Activated T-cell treated with anti-CD3 and anti-CD28 coated beads for 48 hours (primary cell): ENCODE measurements at places on chromosomes 2 and 18.
A peak's percentile ranks its signal among the peaks of the same experiment; 100 is the strongest.

- no peak for DNase-seq
Observed at GRCh38 chr2:121137571-121137970, 147.4 kb downstream of the TFCP2L1 start.

DNA sequence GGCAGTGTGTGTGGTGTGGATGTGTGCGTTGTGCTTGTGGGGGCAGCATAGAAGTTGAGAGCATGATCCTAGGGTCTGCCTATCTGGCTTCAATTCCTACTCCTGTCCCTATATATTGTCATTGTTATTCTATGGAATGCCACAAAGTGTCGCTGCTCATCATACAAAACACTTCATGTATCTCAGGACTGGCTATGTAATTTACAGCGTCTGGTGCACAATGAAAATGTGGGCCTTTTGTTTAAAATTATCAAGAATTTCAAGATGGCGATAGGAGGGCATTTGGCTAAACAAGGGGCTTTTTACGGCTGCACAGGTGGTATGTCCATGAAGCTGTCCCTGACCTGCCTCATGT, 3.4 kb downstream of the SERPINB2 start:
- DNase-seq: no peak

- DNase-seq: peak; percentile 53
Observed at GRCh38 chr2:2057125-2057721, 273.9 kb downstream of the MYT1L start.

DNA sequence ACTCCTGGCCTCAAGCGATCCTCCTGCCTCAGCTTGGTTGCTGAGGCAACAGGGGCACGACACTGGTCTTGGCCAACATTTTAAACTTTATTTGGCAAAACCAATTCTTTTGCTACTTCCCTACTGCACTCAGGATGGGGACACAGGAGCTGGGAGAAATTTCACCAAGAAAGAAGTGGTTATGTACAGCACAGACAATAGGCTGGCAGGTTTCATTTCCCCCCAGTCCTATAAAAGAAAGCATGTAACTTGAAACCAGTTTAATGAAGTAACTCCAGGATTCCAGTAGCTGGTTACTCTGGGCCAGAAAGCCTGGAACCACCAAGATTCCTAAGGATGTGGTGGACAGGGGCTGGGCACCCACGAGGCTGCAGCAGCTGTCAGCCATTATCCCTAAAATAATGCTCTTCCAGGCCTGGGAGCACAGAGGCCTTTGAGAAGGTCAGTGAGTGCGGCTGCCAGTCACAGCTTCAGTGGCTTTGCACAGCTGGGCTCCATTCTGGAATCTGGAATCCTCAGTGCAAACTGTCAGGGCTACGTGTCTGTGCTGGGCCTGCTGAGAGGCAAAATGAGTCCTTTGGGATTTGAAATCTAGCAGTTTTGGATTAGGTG, 142.3 kb upstream of the ITGA6 start:
- DNase-seq: no peak

GRCh38 chr18:13660510-13660909, 65.8 kb downstream of the FAM210A start:
- DNase-seq: no peak

DNA sequence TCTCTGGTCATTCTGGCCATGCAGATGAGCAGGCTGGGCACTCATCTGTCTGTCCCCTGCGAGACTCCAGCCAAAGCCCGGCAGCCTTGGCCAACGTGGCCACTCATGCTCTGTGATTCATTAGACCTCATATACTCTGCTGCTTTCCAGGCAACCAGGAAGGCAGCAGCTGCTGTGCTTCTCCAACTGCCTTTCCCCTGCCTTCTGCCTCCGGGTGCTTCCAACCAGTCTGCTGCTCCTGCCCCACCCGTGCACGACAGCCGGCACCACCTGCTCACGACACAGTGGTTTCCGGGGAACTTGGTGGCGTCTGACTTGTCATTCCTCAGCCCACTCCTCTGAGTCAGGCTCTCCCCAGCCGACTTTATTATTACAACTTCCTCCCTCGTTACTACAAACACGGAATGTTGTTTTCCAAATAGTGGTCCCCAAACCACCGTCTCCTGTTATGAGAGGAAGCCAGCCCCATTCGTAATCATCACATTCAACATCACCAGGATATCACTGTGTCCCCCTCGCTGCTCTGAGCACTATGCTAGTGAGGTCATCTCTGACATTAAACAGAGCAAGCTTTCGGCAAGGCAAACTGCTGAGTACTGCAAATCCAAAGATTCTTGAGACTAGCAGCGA, 392.4 kb downstream of the ALK start:
- DNase-seq: peak; percentile 35

DNA sequence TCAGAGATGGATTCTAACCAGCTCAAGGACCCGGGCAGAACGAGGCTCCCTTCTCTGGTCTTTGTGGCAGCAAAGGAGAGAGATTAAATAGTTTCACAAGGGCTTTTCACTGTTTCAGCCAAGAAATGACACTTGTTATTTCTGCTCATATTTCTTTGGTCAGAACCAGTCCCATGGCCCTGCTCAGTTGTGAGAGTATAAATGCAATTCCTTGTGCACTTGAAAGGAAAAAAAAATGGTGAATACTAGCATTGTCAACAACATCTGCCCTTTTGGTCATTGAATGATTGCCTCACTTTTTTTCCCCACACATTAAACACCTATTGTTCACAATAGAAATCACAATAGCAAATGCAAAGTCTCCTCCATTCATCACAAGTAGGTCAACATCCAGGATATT, 104.4 kb downstream of the RDH14 start:
- DNase-seq: no peak

GRCh38 chr18:39481281-39481680, 1915.7 kb upstream of the CELF4 start:
- DNase-seq: no peak

DNA sequence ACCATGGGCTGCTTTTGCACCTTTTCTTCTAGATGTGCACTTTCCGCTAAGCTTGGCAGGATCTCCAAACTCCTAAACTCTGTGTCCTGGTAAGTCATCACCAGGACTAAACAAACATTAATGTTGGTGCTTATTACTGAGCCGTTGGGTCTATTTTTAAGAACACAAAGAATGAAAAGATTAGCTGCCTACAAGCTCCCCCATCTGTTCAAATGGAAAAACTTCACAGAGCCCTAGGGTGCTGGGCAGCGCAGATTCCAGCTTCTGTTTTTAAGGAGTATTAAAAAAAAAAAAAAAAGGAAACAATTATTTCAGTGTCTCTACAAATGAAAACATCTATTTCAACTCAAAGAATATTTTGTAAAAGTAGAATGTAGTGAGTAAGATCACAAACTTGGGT, 97.8 kb upstream of the AQP4 start:
- DNase-seq: no peak

DNA sequence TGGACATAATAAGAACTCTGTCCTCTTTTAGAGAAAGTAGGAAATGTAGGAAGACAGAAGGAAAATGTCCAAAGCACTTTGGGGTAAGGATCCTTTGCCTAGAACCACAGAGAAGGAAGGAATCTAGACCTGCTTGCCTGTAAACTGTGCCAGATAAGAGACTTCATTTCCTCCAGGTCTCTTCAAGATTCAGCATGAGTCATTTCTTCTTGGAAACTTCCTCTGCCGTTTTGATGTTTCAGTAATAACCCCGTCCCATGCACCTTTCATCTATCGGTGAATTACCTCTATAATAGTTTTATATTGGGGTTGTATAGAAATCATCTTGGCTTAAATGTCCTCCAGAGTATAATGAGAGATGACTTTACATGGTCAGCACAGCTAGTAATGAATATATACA, 63.2 kb upstream of the LRATD1 start:
- DNase-seq: no peak

GRCh38 chr2:177201919-177202346, 10.7 kb upstream of the HNRNPA3 start:
- no peak for DNase-seq

- no peak for DNase-seq
Observed at GRCh38 chr2:196891136-196891535, 35.4 kb downstream of the PGAP1 start.

GRCh38 chr2:202695166-202695565, 60.4 kb downstream of the FAM117B start:
- DNase-seq: no peak

GRCh38 chr2:28411956-28412609, 19.4 kb downstream of the FOSL2 start:
- no peak for DNase-seq

- no peak for DNase-seq
Observed at GRCh38 chr2:75709297-75709696, 1.4 kb downstream of the GCFC2 start.

DNA sequence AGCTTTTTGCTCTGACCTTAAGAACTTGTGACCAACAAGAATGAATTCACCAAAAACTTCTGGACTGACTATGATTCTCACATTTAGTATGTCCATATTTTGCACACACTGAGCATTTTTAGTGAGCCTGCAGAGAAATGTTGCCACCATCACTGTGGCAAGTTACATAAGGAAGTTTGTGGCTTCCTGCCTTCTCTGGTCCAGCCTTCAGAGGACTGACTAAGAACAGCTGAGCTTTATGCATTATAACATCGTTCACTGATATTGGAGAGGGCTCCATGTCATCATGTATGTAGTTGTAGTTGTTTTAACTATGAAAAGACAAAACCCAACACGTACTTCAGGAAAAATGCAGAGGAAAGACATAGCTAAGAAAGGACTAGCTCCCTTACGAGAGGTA, 218.0 kb upstream of the CRIM1 start:
- no peak for DNase-seq

GRCh38 chr2:196268025-196268424, 96.6 kb upstream of the STK17B start:
- no peak for DNase-seq

GRCh38 chr2:136486115-136486514, 279.2 kb upstream of the THSD7B start:
- DNase-seq: no peak
